ENCODE measurements at places on chromosomes 6 and 20.

- peak; percentile 95 for DNase-seq
Measured at GRCh38 chr6:158031381-158032353, 50.0 kb downstream of the SYNJ2 start.

DNA sequence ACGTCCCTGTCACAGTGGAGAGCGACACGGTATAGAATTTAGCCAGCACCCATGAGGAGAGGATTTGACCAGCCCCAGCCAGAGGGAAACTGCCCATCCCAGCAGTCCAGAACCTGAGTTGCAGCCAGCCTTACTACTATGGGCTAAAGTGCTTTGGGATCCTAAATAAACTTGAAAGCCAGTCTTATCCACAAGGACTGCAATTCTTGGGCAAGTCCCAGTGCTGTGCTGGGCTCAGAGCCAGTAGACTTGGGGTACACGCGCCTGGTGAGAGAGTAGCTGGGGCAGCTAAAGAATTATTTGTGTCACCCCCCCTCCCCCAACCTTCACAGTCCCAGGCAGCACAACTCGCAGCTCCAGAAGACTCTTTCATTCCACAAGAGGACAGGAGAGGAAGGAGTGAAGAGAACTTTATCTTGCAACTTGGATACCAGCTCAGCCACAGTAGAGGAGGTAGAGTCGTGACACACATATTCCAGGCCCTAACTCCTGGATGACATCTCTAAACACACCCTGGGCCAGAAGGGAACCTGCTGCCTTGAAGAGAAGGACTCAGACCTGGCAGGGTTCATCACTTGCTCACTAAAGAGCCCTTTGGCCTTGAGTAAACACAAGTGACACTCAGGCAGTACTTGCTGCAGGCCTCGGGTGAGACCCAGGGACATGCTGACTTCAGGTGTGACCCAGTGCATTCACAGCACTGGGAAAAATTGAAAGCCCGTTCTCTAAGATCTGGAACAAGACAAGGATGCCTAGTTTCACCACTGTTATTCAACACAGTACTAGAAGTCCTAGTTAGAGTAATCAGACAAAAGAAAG lies 100.3 kb downstream of the REV3L start:
- no peak for DNase-seq

- DNase-seq: no peak
Measured at GRCh38 chr6:91970700-91971099, 1383.8 kb upstream of the MAP3K7 start.

DNA sequence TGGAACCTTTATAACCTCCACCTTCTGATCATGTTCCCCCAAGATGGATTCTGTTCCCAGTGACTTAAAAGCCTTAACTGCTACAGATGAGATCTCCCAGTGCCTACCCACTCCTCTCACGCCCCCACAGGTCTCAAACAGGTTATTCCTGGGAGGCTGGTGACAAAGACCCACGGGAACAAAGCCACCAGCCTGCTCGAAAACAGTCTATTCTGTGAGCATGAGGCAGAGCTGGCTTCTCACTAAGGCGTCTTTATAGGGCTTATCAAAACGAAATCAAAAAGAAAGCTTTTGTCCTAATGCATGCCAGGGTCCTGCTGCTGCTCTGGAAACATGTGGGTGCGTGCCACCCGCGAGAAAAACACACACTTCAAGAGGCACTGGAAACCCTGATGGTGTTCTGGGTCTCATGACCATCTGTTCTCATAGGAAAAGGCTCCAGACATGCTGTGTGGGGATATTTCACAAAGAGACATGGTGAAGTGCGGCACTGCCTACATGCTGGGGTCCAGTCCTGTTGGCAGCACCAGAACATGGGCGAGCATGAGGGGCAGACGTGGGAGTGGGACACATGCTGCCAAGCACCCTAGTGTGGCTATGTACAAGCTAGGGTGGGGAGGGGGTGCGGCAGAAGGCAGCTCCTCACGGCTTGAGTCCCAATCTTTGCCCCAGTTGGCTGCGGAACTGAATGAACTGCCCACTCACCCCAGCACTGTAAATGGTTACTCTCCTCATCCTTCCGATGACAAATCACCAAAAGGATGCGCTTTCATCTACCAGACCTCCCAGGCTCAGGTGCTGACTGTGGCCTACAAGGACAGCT lies 2.1 kb downstream of the FKBP1A start:
- DNase-seq: no peak

- DNase-seq: no peak
Measured at GRCh38 chr6:146336191-146336590, 207.4 kb upstream of the RAB32 start.

GRCh38 chr6:15561447-15562199 lies 101.2 kb downstream of the DTNBP1 start:
- DNase-seq: no peak

DNA sequence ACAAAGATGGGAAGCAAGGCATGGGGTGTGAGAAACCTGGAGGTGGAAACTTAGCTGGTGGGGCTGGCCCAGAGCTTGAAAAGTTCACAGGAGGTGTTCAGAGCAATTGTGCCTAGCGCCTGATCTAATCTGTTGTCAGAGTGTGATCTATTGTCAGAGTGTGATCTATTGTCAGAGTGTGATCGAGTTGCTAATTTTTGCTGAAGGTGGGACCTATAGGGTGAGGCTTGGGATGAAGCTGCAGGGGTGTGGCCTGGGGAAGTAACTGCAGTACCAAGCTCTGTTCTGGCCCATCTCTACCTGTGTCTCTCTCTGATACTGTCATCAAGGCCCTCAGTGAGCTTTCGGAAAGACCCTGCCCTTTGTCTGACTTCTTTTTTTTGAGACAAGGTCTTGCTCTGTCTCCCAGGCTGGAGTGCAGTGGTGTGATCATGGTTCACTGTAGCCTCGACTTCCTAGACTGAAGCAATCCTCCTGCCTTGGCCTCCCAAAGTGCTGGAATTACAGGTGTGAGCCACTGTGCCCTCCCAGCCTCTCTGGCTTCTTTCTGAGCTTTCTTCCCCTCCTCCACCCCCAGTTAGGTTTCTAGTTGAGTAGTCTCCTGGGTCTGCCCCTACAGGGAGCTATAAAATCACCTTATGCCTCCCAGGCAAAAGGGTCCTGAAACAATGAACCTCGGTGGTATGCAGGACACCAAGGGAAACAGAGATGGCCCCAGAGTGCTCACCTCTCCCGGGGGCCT lies 150.8 kb upstream of the RNF24 start:
- DNase-seq: no peak

GRCh38 chr20:10763112-10763511 lies 89.3 kb upstream of the JAG1 start:
- no peak for DNase-seq

DNA sequence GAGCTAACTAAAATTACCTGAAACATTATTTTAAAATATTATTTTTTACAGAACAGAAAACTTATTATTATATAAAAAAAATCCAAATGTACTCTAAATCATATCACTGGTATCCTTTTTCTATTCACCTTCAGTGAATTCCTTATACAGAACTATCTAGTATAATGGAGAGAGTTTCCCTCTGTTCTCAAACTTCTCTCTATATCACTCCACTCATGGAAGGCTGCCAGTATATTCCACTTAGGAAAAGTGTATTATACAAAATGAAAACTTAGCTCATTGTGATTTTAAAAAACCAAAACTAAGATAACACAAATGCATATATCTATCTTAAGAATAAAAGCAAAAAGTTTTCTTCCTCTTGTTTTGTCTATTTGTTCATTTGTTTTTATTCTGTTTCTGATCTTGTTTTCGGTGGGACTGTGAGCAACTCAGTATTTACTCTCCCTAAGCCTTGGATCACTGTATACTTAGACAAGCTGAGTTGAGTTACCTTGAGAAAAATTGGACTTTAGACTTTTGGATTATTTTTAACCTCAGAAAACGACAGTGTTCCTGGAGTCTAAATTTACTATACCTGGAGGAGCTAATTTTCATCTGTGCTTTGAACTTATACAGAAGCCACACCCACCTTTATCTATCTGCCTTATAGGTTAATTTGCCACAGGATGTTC lies 61.4 kb downstream of the GPR63 start:
- no peak for DNase-seq

GRCh38 chr20:58705208-58705926 lies 12.8 kb downstream of the NPEPL1 start:
- no peak for DNase-seq

GRCh38 chr6:105746509-105746908 lies 339.6 kb upstream of the PRDM1 start:
- DNase-seq: no peak

GRCh38 chr6:53702316-53702715 lies 36.8 kb upstream of the KLHL31 start:
- DNase-seq: no peak

DNA sequence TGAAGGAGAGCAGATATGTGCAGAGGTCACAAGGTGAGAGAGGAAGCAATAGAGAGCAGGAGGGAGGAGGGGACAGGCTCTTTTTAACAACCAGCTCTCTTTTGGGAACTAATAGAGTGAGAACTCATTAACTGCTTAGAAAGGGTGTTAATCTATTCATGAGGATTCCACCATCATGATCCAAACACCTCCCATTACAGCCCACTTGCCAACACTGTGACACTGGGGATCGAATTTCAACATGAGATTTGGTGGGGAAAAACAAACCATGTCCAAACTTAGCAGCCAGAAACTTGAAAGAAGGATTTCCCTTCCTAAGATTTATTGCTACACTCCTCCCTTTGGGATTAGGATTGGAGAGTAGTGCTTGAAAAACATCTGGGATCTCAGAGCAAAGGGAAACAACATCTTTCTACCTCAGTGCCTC lies 135.5 kb upstream of the PLCB4 start:
- no peak for DNase-seq

- peak; percentile 96 for DNase-seq
Measured at GRCh38 chr6:169935348-169935718, 183.9 kb downstream of the ERMARD start.

DNA sequence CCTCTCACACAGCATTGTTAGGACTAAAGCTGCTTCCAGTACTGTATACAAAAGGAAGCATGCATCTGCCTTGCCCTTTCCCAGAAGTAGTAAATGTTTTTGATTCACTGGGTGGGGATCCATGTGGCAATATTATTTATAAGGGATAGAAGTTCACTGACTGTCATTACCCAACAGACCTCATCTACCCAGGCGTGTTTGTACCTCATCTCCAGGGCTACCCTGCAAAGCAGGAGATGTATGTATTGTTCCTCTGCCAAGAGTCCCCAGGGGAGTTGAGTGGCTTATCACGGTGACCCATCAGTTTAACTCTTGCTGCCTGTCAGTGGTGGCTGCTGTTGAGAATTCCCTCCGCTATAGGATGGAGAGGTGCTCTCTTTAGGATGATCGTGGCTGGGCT lies 42.5 kb downstream of the SLC24A3 start:
- no peak for DNase-seq

- DNase-seq: no peak
Measured at GRCh38 chr20:62393335-62393665, 6.4 kb downstream of the RPS21 start.

DNA sequence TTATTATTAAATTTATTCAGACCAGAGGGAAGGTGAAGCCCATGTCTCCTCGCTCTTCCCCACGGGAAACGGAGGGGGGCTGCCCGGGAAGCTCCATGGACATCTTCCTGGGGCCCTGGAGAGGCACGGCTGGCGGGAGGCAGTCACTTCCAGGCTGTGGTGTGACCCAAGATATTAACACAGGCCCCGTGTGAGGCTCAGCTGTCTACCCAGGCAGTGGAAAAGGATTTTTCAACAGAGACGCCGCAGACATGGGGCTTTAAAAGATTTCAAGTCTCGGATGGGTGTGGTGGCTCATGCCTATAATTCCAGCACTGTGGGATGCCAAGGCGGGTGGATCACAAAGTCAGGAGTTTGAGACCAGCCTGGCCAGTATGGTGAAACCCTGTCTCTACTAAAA lies 117.9 kb downstream of the ERMARD start:
- no peak for DNase-seq

- no peak for DNase-seq
Measured at GRCh38 chr6:23200946-23201345, 631.6 kb downstream of the HDGFL1 start.

- DNase-seq: no peak
Measured at GRCh38 chr6:20589266-20589665, 55.0 kb downstream of the CDKAL1 start.

GRCh38 chr6:36669002-36669401 lies 9.5 kb upstream of the CDKN1A start:
- no peak for DNase-seq

DNA sequence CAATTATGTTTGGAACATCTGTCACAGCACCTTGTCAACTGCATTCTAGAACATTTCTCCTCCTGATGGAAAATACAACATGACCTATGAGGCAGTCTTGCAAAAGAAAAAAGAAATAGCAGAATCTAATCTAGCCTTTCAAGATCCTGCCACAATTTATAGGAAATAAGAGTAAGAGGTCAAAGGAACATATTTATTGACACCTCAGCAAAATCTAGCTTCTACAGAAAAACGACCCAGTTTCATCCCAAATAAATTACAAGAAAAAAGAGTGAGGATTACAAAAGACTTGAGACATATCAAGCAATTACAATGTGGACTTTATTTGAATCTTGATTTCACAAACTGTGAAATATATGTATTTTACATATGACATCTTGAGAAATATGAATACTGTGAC lies 4.2 kb downstream of the FBXO9 start:
- DNase-seq: no peak

- no peak for DNase-seq
Measured at GRCh38 chr6:102812242-102812641, 1418.7 kb downstream of the GRIK2 start.

- DNase-seq: peak; percentile 38
Measured at GRCh38 chr20:38685853-38686473, 38.3 kb upstream of the SLC32A1 start.

DNA sequence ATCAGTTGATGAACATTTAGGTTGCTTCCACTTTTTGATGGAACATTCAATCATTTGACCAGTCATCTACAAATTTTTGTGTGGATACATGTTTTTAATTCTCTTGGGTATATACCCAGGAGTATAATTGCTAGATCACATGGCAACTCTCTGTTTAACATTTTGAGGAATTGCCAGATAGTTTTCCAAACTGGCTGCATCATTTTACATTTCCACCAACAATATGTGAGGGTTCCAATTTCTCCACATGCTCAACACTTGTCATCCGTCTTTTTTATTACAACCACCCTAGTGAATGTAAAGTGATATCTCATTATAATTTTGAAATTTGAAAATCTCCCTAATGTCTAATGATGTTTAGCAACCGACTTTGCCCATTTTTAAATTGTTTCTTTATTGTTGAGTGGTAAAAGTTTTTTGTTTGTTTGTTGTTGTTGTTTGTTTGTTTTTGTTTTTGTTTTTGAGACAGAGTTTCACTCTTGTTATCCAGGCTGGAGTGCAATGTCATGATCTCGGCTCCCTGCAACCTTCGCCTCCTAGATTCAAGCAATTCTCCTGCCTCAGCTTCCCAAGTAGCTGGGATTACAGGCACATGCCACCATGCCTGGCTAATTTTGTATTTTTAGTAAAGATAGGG lies 53.7 kb upstream of the PDYN start:
- DNase-seq: no peak

DNA sequence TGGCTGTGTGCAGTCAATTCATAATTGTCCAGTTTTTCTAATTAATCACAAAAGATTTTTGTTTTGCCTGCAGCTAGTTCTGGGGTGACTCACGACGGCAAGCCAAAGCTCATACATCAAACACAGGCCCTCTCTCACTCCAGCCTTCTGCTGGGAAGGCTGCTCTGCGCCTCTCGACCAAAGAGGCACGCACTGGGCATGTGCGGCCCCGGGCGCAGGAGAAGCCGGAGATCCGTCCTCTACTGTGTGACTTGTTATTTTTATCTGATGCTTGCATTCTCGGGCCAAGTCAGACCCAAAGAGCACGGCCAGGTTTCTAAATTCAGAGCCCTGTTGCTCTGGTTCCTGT lies 98.5 kb downstream of the TFAP2A start:
- no peak for DNase-seq

GRCh38 chr20:59723108-59723500 lies 118.8 kb downstream of the PHACTR3 start:
- no peak for DNase-seq
